ENCODE measurements at places on chromosomes 1 and 21. TPM values are rescaled to one million over a fixed set of nuclear protein-coding genes. Genes with fewer than 3 reads are reported as not detected.

DNA sequence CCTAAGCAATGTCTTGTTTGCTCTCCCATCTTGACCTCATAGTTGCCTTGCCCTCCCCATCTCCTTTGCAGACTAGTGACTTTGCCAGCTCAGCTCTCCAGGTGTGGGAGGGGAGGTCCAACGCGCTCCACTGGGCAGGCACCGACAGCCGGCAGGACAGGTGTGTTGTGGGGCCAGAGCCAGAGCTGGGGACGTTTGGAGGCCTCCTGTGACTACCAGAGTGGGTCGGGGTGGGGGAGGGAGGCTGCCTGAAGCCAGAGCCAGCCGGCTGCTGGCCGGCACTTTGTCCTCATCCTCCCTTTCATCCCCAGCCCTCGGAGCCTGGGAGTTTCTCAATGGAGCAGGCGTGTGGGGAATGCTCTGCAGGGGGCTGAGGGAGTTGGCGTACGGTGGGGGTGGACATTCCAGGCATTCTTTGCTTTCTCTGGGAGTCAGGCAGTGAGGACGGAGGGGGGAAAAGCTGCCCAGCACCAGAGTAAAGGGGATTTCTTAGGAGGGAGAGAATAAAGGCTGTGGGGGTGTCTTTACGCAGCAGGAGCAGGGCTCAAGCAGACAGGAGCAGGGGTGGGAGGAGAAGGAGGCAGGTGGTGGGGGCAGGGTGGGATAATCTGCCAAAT lies 20.2 kb downstream of the NUAK2 start:
- peak; percentile 51 for DNase-seq

DNA sequence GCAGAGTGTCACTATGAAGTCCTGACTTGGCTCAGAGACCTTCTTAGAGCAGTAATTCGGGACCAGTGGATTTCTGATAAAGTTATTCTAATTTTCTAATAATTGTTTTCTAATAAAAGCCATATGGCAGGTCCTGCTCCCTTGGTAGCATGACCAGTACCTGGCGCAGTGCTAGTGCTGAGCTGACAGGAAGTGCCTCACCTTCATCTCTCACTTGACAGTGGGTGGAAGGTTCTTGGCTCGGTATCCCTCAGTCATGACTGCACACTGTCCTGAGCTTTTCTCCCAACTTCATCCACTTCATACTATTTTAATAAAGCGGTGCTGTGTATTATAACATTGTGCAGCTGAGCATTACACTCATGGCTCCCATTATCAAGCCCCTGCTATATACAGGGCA lies 14.1 kb downstream of the VANGL1 start:
- no peak for DNase-seq

- no peak for DNase-seq
These were observed 4.1 kb upstream of the PTAFR start for GRCh38 chr1:28180306-28181305.

DNA sequence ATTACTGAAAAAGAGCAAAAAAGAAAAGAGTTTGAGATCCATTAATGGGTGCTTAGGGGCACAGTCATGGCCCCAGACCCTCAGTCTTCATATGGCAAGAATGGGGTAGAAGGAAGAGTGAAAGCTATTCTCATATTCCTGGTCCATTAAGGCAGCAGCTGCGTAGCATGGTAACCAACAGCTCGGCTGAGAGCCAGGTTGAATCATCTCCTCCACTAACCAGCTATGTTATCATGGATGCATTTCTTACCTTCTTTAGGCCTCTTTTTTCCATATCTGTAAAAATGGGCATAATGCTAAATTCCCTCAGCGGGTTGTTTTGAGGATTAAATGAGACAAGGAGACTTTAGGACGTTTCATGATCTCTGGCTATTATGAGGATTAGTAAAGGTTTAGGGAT lies 15.0 kb upstream of the SARS1 start:
- DNase-seq, result no peak

GRCh38 chr1:111570781-111571181 lies 48.8 kb upstream of the RAP1A start:
- DNase-seq, result no peak

- DNase-seq, result no peak
These were observed 17.6 kb downstream of the LMO4 start for GRCh38 chr1:87346130-87346814.

DNA sequence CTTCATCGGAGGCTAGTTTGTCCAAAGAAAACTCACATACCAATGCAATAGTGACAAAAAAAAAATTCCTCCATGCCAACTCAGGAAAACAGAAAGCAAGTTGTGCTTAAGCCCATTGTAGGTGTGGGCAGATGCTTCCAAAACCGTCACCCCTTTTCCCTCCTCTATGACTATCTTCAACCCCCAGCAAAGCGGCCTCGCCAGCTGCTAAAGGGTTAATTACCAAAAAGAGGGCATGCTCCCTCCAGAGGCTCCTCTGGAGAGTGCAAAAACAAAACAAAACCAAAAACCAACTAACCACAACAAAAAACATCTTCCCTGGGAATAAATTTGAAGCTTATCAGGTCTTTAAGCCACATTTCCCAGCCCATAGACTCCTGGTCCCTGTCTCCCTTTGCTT lies 1.2 kb downstream of the LMOD1 start:
- DNase-seq, result no peak

DNA sequence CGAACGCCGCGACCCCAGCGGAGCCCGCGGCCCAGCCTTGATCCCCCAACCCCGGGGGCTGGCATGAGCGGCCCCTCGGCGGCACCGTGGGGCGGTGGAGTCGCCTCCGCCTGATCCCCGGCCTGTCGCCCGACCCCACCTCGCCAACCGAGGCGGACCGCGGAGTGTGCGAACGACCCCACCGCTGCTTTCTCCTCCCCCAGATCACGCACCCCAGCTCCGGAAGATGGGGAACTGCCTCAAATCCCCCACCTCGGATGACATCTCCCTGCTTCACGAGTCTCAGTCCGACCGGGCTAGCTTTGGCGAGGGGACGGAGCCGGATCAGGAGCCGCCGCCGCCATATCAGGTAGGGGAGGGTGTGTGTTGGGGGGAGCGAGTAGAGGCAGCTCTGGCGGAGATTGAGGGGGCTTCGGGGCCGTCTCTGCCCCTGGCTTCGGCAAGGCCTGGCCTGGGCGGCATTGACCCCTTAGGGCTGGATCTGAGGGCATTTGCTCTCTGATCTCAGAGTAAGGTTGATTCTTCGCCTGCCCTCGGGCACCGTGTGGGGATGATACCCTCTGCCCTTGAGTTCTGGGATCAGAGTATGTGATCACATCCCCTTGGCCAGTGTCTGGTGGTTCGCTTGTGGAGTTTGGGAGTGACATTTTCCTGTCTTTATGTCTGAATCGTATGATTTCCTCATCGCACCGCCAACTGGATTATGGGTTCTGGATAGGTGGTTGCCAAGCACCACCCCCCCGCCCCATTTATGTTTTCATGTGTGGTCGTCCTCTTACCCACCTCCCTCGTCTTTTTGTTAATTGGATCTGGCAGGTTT lies 668 bp downstream of the RNF11 start:
- peak; percentile 52 for DNase-seq

DNA sequence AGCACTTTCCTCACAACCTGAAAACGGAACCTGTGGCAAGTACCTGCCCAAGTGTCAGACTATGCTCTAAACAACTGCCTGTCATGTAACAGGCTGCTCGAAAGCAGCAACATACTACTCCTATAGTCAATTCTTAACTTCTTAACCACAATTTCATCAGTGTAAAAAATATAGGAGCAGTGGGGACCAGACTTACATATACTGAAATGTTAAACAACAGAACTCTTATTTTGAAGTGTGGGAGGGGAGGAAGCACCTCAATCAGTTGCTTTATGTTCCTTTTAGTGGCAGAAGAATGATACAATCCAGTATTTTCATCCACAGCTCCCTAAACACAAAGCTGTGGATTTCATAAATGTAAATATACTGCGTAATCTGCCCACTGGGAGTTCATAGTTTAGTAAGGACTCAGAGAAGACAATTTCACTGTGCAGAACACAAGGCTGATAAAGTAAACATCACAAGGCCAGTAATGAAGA lies 44.2 kb downstream of the WLS start:
- DNase-seq, result no peak

DNA sequence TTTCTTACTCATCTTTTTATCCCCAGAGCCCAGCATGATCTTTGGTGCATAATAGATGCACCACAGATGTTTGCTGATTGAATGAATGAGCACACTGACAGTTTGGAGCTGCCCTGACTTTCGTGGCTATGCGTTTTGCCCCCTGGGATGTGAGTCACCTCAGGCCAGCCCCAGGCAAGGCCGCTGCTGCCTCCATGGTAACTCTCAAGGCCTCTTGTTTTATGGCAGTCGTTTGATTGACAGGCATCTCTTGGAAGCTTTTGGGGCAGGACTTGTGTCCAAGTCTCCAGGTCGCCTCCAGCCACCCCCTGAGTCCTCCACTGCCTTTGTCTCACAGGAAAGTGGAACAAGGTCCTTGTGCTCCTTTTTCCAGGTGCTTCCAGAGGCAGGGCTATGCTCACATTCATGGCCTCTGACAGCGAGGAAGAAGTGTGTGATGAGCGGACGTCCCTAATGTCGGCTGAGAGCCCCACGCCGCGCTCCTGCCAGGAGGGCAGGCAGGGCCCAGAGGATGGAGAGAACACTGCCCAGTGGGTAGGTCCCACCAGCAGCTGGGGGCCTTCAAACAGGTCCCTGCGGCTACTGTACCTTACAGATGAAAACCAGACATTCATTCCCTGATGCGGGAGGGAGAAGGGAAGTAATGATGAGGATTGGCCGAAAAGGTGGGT lies 11.2 kb downstream of the PSEN2 start:
- no peak for DNase-seq

- DNase-seq, result no peak
These were observed 19.7 kb downstream of the GNAI3 start for GRCh38 chr1:109567877-109568672.

DNA sequence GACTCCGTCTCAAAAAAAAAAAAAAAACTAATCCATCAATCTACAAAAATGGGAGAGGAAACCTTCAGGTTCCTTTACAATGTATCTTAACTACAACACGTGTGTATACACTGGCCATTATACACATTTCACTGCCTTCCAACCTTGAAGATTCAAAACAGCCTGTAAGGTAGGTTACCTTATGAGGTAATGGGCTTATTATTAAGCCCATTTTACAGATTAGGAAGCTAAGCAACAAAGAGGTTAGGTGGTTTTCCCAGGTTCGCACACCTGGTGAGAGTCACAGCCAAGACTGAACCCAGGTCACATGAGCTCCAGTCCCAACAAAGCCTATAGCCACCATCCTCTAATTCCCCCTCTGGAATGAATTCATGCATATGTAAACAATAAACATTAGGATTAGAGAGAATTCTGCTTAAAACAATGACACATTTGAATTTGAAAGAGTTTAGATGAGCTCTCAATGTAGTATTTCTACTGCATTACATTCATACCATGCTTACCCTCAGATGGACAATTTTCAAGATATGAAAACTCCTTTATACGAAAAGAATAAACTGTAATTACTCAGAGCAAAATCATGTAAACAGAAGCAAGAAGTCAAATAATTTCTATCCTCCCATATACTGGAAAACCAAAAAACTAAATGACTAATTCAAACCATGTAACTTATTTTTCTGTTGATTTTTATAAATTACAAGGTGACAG lies 54.8 kb downstream of the EIF4G3 start:
- DNase-seq, result no peak

DNA sequence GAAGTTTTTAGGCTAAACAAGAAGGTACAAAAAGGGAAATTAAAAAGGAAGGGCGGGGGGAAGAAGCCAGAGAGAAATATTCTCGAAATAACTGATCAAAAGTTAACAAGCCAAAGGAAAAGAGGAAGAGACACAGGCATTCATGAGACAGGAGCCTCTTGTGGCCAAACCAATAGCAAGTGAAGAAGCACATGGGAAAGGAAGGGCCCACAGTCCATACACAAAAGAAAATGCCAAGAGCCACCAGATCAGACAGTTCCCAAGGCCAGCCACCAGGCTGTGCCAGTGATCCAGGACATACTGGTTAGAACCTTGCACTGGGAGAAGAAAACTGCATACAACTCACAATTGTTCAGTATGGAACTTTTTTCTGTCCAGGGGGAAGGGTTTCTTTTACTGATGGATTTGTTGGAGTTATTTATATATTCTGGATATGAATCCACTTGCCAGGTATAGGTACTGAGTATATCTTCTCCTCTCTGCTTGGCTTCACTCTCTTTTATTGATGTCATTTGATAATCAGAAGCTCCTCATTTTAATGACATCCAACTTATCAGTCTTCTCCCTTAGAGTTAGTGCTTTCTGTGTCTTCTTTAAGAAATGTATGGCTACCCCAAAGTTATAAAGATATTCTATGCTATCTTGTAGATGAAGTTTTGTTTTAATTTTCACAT lies 76.8 kb downstream of the CD46 start:
- DNase-seq, result peak; percentile 78

GRCh38 chr1:210223226-210223904 lies 9.2 kb upstream of the SERTAD4 start:
- DNase-seq, result no peak

- DNase-seq, result no peak
These were observed 19.3 kb upstream of the SLC35A3 start for GRCh38 chr1:99950486-99950885.

DNA sequence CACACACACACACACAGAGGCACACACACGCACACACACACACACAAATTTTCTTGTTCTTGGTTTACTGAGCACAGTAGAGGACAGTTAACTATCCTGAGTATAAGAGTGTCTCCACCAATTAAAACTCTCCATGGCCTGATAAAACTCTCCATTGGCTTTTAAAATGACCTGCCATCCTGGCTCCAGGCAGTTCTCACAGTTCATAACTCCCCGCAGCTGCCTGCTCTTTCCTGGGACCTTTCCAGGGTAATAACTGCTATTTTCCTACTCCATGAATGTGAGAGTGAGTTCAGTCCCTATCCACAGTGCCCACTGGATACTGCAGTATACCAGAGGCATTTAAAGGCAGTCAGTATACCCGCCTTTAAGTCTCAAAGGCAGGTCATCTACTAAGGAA lies 351.5 kb downstream of the PLPP3 start:
- DNase-seq, result no peak

The RAD54L gene
- total RNA-seq, result 0.77 TPM

The KRTAP19-1 gene
- total RNA-seq, result not detected

The ADORA3 gene
- 6.6 TPM for total RNA-seq

The SH3D21 gene
- 2.5 TPM for total RNA-seq

The MPZ gene
- 3.2 TPM for total RNA-seq

The REN gene
- not detected for total RNA-seq

The NBPF14 gene
- total RNA-seq, result 8.6 TPM

The MYOG gene
- not detected for total RNA-seq

The RNF223 gene
- not detected for total RNA-seq

The C1QB gene
- total RNA-seq, result 356 TPM

The OR2AK2 gene
- not detected for total RNA-seq

The KDF1 gene
- total RNA-seq, result 0.68 TPM

The CHRM3 gene
- total RNA-seq, result 0.18 TPM

The L1TD1 gene
- total RNA-seq, result 0.34 TPM

The OR2L5 gene
- total RNA-seq, result not detected

The E2F2 gene
- total RNA-seq, result 1.3 TPM

The FMN2 gene
- total RNA-seq, result 0.16 TPM
